ENCODE measurements at places on chromosomes 5 and 9. TPM values are rescaled to one million over a fixed set of nuclear protein-coding genes. Genes with fewer than 3 reads are reported as not detected.

The C9 gene
- total RNA-seq: 0.70 TPM

The GLRA1 gene
- total RNA-seq: not detected

The OR1J2 gene
- total RNA-seq: not detected

The GARIN3 gene
- total RNA-seq: not detected

The RASEF gene
- total RNA-seq: 0.17 TPM

The DRD1 gene
- not detected for total RNA-seq

The NTNG2 gene
- 27.4 TPM for total RNA-seq

The SOWAHA gene
- total RNA-seq: not detected

The SHOC1 gene
- total RNA-seq: not detected

The PTGER4 gene
- 3.0 TPM for total RNA-seq

The SPATA6L gene
- total RNA-seq: 1.7 TPM

The PCDHGB5 gene
- 8.6 TPM for total RNA-seq

The FBP2 gene
- total RNA-seq: not detected

The ANKRD18A gene
- total RNA-seq: 2.1 TPM

The FAM163B gene
- total RNA-seq: 1.6 TPM

The HMCN2 gene
- total RNA-seq: 5.1 TPM

The JAK2 gene
- 14.6 TPM for total RNA-seq

The APC gene
- 41.2 TPM for total RNA-seq

The PDZD2 gene
- 188 TPM for total RNA-seq

Measured in right cardiac atrium (tissue), 5 donors.